ENCODE measurements at places on chromosomes 4 and X.

- DNase-seq, result no peak
Measured at GRCh38 chr4:34878961-34879360, 1365.4 kb downstream of the ARAP2 start.

DNA sequence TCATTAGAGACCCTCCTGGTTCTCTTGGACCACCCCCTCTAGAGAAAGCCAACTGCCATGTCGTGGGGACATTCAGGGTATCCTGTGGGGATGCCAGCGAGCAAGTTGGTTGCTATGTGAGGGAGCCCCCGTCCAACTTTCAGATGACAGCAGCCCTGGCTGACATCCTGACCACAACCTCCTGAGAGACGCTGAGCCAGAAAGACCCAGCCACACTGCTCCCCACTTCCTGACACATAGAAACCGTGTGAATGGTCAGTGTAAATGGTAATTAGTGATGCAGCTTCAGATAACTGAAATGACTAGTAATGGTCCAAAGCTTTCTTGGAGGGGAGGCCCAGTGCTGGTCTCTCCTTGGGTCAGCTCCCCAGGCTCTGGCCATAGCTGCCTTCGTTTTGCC, 10.8 kb downstream of the CLCN4 start:
- no peak for DNase-seq

DNA sequence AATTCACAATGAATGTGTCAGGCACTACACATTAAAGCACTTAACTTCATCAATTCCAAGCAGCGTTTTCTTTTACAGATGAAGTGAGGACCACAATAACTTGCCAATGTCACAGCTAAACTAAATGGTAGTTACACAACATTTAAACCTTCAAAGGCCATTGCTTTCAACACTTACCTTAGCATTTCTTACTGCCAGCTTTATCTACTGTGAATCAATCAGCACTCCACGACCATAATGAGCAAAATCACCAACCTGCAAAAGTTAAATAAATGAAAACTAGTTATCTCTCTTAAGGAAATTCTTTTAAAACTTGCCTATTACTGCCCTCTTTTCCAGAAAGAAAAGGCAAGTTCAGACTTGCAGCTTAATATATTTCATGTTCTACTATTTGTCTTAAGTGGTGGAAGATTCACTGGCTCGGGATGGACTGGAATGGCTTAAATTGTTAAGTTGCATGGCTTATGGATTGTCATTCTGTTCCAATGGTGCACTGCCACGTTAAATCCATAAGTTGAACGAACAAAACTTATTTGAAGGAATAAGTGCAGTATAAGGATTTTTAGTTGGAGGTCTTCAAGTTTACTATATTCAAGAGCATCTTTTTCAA, 8.3 kb downstream of the RBMX start:
- DNase-seq, result no peak

DNA sequence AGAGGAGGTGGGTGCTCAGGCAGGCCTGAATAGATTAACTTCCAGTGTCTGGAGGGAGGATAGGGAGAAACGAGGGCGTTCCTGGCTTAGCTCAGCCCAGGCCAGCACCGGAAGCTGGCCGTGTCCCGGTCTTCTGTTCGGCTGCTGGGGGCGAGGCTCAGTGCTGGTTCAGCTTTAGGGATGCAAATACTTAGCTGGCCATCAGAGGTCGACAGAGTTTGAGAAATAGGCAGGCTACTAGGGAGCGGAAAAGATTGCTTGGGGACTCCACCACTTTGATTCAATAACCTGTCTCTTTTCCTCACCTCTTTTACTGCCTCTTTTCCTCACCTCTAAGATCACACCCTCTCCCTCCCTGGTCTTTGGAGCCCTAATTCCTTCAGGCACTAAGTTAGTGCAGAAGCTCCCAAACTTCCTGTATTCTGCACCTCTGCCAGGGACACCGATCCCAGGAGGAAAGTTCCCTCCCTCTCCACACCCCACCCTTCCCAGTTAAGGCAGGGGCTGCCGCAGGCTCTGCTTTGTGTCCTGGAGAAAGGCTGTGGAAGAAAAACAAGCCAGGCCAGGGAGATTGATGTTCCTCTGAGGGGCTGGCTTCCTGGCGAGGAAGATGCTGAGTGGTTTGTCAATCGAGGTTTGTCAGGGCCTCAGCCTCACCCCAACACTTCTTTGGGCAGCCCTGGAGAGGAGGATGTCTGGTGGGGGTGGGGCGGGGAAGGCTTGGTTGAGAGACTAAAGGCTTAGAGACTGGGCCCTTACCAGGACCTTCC, 6.0 kb upstream of the EFNB1 start:
- DNase-seq, result peak; percentile 41

GRCh38 chr4:23113104-23113503, 420.4 kb downstream of the GBA3 start:
- DNase-seq, result no peak

DNA sequence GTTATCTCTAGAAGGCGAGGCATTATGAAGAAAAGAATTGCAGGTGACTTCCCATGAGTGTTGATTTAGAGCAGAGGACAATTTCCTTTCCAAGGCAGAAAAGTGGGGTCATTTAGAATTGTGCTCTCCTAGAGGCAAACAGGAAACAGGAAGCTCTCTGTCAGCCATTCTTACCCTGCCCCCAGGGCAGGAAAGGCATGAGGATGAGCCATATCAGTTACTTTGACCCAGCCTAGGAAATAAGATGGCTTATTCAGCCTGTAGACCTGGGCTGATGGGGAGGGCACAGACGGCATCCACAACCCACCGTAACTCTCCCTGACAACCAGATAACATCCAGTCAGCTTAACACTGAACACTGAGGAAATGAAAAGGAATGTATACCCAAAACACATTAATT, 88.8 kb upstream of the KDR start:
- no peak for DNase-seq

DNA sequence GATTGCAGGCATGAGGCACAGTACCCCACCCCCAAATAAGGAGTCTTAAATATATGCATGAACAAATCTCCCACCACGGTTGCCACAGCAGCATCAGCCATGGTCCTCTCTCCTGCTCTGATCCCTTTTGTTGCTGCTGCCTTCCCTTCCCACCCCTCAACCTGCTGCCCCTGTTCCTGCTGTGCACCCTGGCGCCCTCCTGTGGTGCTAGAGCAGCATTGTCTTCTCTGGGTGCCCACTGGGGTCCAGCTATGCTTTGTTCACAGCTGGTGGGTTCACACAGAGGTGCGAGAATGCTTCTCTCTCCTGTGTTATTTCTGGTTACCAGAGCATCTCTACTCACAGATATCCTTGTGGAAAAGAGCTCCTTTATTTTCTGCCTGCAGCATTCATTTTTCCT, 116.2 kb downstream of the GATB start:
- DNase-seq, result no peak

- peak; percentile 17 for DNase-seq
Measured at GRCh38 chrX:29746326-29746725, 469.0 kb upstream of the MAGEB2 start.

DNA sequence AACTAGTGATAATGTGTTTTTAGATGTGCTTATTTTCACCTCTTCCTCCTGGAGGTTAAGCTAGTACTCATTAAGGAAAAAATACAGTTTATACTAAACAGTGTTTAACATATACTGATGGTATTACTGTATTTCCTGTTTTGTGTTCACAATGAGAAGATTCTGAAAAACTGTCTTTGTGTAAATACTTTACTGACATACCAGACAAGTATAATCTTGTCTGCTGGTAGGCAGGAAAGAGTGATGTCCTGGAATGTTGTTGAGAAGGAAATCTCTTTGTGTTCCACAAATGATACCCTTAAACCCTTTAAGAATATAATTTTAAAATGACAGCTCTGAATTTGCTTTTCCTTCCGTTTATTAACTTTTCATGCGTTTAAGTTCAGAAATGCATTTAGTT, 205.5 kb upstream of the NUDT6 start:
- DNase-seq, result no peak

- no peak for DNase-seq
Measured at GRCh38 chr4:1336088-1336491, 10.9 kb upstream of the UVSSA start.

DNA sequence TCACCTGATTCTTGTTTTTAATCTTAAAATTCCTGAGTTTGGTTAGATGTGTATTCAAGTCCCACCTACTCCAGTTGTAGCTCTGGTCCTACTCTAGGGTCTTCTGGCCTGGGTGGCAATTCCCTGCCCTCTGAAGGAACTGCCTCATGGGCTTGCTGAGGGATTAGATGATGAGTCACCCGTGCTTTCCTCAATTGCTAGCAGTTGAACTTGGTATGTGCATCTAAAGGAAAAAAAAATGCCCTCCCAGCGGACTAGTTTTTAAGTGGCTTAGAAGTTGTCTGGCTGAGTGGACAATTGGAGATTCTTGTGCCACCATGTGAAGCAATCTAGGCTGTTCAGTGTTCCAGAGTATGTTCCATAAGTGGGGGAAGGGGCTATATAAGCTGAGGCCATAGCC, 127.0 kb downstream of the CCNG2 start:
- no peak for DNase-seq

DNA sequence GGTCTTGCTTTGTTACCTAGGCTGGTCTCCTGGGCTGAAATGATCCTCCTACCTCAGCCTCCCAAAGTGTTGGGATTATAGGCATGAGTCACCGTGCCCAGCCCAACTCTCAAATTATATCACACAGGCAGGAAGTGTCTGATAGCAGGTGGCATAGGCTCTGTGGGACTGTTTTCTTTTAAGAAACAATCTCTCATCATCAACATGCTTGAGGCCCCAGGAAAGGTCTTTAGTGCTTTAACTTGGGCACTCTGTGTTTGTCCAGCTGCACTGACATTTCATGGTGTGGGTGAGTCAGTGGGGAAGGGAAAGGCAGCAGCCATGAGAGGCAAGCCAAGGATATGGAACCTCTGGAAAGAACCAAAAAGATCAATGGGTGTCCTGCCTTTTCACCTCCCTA, 88.1 kb upstream of the TSPAN5 start:
- no peak for DNase-seq

DNA sequence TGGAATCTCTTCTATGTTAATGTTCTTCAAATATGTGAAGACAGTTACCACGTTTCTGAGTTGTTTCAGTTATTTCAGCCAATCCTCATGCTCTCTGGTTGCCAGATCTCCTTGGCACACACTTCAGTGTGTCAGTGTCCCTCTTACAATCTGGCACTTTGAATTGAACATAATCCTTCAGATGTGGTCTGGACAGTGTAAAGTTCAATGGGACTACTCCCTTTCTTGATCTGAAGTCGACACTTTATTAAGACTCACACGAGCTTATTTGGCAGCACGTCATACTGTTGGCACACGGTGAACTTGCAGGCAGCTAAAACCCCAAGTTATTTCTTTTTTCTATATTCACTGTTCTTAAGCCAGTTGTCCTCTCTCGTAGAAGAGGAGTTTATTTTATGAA, 28.2 kb downstream of the ARSJ start:
- no peak for DNase-seq
